Muscle of arm (tissue), 14 donors: ENCODE measurements at places on chromosomes 16 and 17.

- DNase-seq: peak; percentile 73
Observed at GRCh38 chr17:1764284-1764683, 2.4 kb downstream of the SERPINF1 start.

DNA sequence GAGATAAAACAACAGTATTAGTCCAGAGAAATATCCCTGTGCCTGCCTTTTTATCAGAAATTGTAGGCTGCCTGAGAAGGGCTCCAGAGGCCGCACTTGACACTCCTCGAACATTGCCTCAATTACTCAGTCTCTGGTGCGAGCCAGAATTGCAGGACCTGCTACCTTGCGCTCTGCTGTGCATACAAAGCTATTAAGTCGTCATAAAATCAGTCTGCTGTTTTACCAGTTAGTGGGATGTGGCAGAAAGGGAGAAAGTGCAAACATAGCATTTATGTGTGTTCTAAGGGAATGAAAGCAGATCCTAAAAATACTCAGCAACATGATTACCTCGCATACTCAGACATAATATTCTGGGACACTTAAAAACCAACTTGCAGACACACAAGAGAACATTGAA lies 70.6 kb downstream of the TMC6 start:
- DNase-seq: no peak

GRCh38 chr17:13338421-13338820 lies 263.3 kb downstream of the HS3ST3A1 start:
- DNase-seq: no peak

DNA sequence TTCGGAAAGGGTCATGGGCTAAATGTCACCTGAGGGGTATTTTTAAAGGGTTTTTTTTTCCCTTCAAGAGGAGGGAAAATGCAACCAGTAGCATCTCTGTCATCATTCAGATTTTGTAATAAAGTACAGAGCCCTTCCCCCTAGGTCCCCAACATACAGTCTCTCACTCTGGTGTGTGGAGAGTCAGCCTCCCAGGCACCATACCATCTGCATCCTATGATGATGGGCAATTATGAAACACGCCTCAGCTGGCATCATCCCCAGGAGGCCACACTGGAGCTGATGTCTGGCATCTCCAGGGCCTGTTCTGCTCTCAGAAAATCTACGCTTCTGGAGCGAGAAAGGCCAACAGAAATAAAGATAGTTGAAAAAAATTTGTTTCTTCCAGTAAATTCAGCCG lies 32.0 kb downstream of the TBX4 start:
- no peak for DNase-seq

- DNase-seq: no peak
Observed at GRCh38 chr16:75452464-75453190, 11.9 kb downstream of the TMEM170A start.

GRCh38 chr16:4693956-4694641 lies 737 bp downstream of the NUDT16L1 start:
- DNase-seq: no peak

GRCh38 chr17:633641-634101 lies 81.0 kb downstream of the VPS53 start:
- DNase-seq: no peak

- DNase-seq: no peak
Observed at GRCh38 chr17:42200706-42201457, 6.6 kb upstream of the GHDC start.

- peak; percentile 10 for DNase-seq
Observed at GRCh38 chr16:52963212-52963854, 89.4 kb downstream of the CHD9NB start.

DNA sequence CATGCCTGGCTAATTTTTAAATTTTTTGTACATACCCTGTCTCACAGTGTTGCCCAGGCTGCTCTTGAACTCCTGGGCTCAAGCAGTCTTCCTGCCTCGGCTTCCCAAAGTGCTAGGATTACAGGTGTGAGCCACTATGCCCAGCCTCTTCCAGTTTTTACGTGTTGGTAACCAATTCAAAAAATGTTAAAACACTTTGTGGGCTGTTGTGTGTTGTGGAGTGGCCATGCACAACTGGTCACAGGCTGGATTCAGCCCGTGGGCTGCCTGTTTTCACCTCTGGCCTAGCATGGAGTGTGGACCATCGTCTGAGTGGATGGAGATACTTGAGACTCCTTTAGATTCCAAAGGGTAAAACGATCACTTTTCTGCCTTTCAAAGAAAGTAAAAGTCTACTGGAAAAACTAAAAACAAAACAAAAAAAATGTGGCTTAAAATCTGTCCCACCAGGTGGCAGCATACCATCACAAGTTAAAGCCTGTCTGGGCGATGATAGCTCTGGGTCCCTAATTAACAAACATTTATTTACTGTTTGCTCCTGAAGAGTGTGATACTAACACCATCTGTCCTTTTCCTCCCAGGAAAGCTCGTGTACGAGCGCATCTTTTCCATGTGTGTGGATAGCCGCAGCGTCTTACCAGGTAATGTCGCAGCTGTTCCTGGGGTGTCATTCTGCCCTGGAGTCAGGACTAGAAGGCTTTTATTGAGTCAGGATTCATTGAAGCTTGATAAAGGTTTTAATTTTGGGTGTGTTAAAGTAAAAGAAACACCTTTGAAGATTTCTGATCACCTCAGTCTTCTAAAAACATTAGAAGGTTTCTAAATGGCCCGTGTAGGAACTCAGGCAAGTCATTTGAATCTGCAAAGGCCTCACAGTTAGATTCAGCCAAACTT lies 45.8 kb downstream of the VPS35L start:
- peak; percentile 59 for DNase-seq

DNA sequence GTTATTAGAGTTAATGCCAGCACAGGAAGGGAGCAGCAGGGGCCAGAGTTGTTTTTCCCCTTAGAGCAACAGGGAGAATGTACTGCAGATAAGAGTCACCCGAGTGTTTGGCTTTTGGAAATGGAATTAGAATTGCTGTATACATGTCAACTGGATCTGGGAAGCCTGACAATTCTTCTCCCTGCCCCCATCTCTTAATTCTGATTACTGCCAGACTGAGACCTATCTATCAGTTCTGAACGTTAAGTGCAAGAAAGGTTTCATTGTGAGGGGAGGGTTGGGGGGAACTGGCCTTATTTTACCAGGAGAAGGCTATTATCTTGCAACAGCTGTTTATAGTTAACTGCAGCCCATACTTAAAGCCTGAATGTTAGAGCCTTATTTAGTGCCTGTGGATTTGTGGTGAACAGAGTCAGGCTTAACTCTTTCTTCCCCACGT lies 424.5 kb upstream of the CDH11 start:
- DNase-seq: peak; percentile 68

GRCh38 chr17:8841844-8842243 lies 25.6 kb downstream of the PIK3R6 start:
- no peak for DNase-seq

- no peak for DNase-seq
Observed at GRCh38 chr17:75970011-75970523, 8.9 kb downstream of the ACOX1 start.

DNA sequence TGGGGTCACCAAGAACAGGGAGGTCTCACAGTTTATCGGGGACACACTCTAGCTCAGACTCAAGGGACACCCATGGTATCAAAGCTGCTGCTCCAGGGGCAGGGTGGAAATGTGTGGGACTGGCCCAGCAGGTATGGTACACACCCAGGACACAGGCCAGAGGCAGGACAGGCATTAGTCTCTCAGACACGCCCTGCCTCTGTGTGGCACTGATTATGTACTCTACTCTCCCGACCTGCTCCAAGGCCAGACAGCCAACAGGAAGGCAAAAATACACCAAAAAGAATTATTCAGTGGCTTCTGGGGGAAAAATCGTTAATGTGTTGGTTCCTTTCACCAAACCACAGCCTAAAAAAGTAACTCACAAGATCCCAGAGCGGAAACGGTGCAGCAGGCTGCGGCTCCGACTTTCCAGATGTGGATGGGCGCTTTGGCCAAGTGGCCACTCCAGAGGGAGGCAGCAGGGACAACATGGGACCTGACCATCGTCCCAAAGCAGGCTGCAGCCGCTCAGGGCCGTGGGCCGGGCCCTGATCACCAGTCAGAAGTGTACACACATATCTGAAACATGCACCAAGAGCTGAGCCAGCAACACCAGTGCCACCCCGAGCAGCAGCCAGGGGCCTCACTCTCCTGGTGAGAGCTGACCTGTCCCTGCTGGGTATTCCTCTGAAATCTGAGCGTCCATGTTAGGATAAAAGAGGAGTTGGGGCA lies 1.0 kb upstream of the SIRT7 start:
- DNase-seq: no peak

- peak; percentile 56 for DNase-seq
Observed at GRCh38 chr16:65070831-65071432, 50.9 kb downstream of the CDH11 start.

- DNase-seq: no peak
Observed at GRCh38 chr16:27365142-27366089, 36.6 kb upstream of the IL21R start.

GRCh38 chr17:17349724-17350106 lies 46.5 kb downstream of the NT5M start:
- DNase-seq: no peak

DNA sequence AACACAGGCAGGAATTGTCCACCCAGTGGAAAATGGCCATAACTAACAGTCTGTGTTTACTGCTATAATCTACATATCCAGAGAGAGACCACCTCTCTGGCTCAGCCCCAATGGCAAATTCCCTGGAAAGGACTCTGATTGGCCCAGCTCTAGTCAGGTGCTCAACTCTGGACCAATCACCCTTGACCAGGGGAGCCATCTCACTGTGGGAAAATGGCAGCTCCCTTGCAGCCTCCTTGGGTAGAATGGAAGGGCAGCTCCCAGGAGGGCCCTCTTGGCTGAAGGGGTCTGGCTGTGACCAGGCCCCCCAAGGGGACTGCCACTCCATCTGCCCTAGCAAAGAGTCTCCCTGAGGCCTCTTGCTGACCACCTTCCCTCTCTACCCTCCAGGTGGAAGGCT lies 3.1 kb downstream of the ALOX15B start:
- no peak for DNase-seq

DNA sequence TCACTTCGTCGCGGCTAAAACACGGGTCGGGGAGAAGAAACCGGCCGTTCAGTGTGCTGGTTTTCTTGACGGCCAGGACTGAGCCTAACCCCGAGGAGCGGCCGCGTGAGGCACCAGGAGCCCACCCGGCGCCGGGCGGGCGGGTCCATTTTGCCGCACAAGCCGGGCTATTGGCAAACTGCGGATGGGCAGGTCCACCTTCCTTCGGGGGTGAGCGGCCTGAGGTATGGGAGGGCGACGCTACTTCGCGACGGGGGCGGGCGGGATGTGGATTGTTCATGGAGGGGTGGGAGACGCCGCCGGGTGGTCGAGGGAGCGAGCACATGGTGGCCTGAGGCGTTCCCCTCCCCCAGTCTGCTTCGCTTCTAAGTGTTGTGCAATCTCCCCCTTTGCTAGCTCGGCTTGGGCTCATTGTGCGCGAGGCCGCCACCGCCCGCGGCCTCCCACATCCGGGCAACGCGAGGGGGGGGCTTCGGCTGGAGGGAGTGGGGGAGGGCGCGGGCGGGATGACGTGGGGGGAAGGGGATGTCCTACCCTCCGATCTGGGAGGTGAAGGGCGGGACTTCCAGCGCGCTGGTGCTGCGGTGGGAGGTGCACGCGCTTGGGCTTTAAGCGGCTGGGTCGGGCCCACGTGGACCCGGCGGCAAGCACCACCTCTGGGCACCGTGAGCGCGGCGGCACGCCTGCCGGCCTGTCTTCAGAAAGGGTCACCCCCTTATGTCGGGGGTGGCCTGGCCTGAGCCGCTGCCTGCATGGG lies 5.9 kb upstream of the CD68 start:
- DNase-seq: peak; percentile 93

- no peak for DNase-seq
Observed at GRCh38 chr17:71024172-71024571, 854.8 kb downstream of the KCNJ2 start.

DNA sequence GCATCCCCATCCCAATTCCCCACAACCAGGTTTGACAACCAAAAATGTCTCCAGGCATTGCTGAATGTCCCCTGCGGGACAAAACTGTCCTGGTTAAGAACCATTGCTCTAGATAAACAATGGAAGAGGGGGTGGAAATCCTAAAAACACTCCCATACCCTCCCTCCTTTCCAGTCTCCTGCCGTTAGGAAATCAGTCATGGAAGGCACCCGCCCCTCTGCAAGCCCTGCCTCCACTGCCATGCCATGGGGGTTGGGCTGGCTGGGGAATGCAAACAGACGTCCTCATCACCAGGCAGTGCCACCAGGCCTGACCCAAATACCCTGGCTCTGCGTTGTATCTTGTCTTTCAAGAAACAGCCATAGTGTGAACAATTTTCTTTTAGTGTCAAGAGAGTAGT lies 57.5 kb downstream of the CYTH1 start:
- DNase-seq: no peak

GRCh38 chr17:49288388-49288787 lies 57.8 kb upstream of the PHOSPHO1 start:
- no peak for DNase-seq

- DNase-seq: no peak
Observed at GRCh38 chr17:36686123-36686669, 84.8 kb downstream of the MRM1 start.

GRCh38 chr16:31183432-31184428 lies 3.8 kb downstream of the FUS start:
- DNase-seq: no peak

DNA sequence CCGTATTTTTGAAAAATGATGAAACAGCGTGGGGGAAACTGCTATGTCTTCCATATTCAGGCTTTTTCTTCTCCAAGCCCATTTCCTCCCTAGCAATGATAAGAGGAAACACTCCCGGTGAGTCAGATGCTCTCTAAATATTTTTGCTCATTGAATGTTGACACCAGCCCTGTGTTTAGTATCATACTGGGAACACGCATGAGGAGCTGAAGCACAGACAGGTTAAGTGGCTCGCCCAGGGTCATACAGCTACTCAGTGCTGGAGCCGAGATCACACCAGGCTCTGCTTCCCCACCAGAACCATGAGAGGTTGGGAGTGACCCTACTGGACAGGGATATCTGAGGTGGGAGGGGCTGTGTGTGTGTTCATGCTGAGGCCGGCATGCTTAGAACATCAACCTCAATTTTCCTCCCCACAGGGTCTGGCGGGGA lies 37.8 kb upstream of the ADGRG1 start:
- no peak for DNase-seq

GRCh38 chr17:81364278-81365147 lies 30.7 kb upstream of the BAHCC1 start:
- no peak for DNase-seq

GRCh38 chr17:14158707-14159106 lies 78.0 kb downstream of the CDRT15 start:
- DNase-seq: no peak

DNA sequence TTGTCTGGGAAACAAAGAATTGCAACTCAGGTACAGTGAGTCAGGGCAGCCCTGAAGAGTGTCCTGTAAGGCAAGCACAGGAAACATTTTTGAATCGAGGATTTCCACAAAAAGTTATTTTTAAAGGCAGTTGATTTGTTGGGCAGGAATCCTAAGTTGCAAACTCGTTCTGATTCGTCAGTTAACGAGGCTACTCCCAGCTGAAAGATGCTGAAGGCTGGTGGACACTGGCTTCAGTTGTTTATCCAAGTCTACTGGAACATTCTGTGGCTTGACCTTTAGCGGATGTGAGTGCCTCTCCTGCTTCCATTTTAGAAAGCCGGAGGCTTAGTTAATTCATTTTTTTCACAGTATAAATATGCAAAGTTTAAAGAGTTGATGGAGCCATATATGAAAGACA lies 84.2 kb downstream of the KCNJ12 start:
- DNase-seq: no peak
